Ascending aorta (tissue), 2 donors: ENCODE measurements at places on chromosomes 16 and 17.

- DNase-seq = no peak
Observed at GRCh38 chr16:89097392-89097772, 3.7 kb downstream of the ACSF3 start.

GRCh38 chr16:54633943-54634362 lies 296.7 kb upstream of the IRX5 start:
- DNase-seq = peak; percentile 84

- no peak for DNase-seq
Observed at GRCh38 chr17:17366941-17367875, 64.0 kb downstream of the NT5M start.

DNA sequence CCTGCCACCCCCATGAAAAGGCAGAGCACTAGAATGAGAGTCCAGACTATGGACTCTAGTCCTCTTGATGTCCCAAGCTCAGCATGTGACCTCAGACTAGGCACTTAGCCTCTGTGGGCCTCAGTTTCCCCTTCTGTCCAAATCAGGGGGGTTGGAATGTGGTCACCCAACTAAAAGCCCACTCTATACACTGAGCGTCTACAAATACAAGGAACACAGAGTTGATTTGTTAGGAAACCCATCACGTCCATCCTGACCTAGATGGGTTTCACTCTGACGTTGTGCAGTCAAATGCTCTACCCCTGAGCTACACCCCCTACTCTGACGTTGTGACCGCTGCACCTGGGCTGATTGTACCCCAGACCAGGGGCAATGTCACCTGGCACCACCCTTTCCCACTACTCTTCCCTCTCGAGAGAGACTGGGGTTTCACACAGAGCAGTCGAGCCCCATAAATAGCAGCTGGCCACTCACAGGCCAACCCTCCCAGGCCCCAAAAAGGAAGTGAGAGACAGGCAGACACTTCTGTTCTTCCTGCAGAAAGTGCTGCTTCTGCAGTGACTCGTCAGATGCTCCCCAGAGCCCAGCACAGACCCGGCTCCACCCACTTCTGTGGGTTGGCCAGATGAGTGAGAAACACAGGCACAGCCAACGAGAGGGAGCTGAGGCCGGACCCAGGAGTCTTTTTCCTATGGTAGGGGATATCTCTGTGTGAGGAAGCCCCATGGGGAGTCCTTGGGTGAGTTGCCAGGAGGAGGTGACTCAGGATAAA lies 16.1 kb upstream of the TNFRSF13B start:
- DNase-seq = peak; percentile 84

DNA sequence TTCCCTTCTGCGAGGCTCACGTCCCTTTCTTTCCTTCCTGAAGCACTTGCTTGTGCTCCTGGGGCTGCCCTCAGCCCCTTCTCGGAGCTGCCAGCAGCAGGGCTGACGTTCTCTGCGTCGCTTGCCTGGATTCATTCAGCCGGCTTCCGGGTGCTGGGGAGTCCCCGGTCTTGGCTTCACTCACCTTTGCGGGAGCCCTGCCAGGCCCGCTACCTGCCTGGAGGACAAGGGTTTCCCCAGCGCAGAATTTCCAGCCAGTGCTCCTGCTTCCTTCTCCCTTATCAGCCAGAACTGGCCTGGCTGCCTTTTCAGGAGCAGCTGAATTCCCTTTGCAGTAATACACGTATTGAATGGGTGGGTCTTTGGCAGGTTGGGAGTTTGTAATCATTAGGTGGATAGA lies 22.1 kb upstream of the IL17C start:
- DNase-seq = no peak

- no peak for DNase-seq
Observed at GRCh38 chr16:48536614-48537200, 73.3 kb downstream of the N4BP1 start.

- DNase-seq = no peak
Observed at GRCh38 chr17:34207572-34207971, 47.5 kb upstream of the CCL2 start.

DNA sequence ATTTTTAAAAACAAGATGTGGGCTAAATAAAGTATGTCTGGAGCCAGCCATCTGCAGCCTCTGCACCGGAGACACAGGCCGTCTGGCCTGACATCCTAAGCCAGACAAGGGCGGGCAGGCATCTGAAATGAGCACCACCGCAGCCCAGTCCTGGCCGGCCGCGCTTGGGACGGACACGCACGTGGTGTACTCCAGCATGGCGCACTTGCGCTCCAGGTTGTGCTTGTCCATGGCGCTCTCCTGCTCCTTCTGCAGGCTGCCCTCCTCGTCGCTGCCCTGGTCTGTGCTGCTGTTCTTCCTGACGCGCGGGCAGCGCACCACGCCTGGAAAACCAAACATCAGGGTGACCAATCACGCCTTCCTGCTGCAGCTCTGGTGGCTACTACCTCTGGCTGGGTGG lies 60.3 kb downstream of the GTF3C1 start:
- DNase-seq = no peak

GRCh38 chr17:7328840-7329373 lies at the start of gene NEURL4:
Gene NEURL4 (minus strand): TSS chr17:7329335. CDS start chr17:7329312, 23 bp downstream.
- no peak for DNase-seq

- no peak for DNase-seq
Observed at GRCh38 chr17:59798111-59798510, 90.7 kb downstream of the VMP1 start.

GRCh38 chr16:49785970-49786369 lies 69.9 kb downstream of the ZNF423 start:
- DNase-seq = no peak

- no peak for DNase-seq
Observed at GRCh38 chr16:79402920-79403319, 197.6 kb downstream of the MAF start.
